ENCODE measurements at places on chromosomes 3 and 15. TPM values are rescaled to one million over a fixed set of nuclear protein-coding genes. Genes with fewer than 3 reads are reported as not detected.

The GNAT1 gene
- not detected for total RNA-seq

The POLQ gene
- total RNA-seq = 6.6 TPM

The SCAANT1 gene
- total RNA-seq = not detected

The TMEM40 gene
- 0.29 TPM for total RNA-seq

The PROK2 gene
- not detected for total RNA-seq

The SLC9C1 gene
- total RNA-seq = not detected

The FBLN2 gene
- total RNA-seq = 2.8 TPM

The COL7A1 gene
- 175 TPM for total RNA-seq
